PC-9 (cell line): ENCODE measurements at places on chromosomes 7 and 10.

DNA sequence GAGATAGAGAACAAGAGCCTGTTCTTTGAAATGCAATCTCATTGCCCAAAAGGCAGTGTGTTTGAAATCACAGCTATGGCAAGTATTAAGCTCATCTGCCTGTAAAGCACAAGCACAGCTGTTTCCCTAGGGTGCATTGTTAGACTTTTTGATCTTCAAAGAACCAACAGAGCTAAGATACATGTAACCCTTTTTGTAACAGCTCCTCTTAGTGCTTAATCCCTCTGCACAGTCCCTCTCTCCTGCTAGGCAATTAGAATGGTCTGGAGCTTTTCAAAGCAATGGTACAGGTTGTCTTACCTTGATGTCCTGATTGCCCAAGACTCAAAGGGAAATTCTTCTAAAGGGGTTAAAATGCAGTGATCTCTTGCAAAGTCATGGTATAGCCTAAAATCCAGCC, 249.6 kb upstream of the CHRM2 start:
- H3K27me3 ChIP-seq: no peaks in the 10 kb centered on the region
- no peaks in the 10 kb centered on the region for H3K4me1 ChIP-seq
- no peak overlapping the region for H3K4me3 ChIP-seq

DNA sequence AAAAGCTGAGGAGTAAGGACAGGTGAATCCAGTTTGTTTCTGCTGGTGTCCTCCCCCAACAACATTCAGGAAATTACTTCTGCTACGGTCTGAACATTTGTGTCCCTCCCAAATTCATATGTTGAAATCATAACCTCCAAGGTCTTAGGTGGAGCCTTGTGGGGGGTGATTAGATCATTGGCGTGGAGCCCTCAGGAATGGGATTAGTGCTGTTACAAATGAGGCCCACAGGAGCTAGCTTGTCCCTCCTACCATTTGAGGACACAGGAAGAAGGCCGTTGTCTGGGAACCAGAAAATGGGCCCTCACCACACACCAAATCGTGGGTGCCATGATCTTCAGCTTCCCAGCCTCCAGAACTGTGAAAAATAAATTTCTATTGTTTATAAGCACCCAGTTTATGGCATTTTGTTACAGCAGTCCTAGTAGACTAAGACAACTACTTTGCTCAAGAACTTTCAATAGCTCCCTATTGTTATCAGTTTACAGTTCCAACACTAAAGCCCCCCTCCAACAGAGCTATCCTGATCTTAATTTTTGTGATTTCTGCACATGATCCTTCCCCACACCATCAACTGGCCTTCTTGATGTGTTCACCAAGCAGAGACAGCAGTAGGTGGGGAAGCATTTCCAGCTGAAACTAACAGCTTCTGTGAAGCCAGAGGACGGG, 2.1 kb upstream of the LRMDA start:
- peaks cover 53% of the 10 kb centered on the region for H3K4me1 ChIP-seq
- no peak overlapping the region for H3K4me3 ChIP-seq
- no peaks in the 10 kb centered on the region for H3K36me3 ChIP-seq

- no peak overlapping the region for H3K27ac ChIP-seq
- DNase-seq: no peak
- no peaks in the 10 kb centered on the region for H3K36me3 ChIP-seq
- no peaks in the 10 kb centered on the region for H3K27me3 ChIP-seq
- no peaks in the 10 kb centered on the region for H3K4me1 ChIP-seq
Observed at GRCh38 chr10:60704471-60704870, 73.8 kb upstream of the CDK1 start.

DNA sequence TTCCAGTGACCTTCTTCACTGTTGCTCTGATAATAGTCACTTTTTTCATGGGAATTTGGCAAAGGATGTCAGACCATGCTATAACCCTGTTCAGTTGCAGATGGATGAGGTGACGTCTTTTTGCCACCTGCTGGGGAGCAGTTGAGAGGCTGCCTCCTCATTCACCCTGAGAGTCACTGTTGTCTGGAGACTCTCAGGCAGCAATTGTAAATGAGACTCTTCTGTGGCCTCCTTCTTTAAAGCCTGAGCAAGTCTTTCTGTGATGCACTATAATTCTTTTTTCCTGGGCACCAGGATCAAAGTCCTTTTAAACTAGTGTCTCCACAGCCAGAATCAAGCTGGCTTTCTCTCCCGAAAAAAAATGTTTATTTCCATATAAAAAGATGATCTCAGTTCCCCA, 345.1 kb downstream of the ARL4A start:
- H3K4me3 ChIP-seq: no peak overlapping the region
- no peak for DNase-seq
- H3K27ac ChIP-seq: no peak overlapping the region

DNA sequence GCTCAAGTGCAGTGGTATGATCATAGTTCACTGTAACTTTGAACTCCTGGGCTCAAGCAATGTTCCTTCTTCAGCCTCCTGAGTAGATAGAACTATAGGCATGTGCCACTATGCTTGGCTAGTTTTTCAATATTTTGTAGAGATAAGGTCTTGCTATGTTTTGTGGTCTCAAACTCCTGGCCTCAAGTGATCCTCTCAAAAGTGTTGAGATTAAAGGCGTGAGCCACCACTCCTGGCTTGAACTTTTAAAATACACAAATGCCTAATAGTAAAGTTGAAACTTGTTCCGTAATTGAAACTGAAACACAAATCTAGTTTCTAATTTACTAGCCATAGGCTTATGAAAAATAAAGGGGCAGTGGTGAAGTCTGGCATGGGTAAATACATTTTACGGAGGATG, 65.7 kb downstream of the AP3M1 start:
- peaks cover 16% of the 10 kb centered on the region for H3K4me1 ChIP-seq
- peaks cover 34% of the 10 kb centered on the region; the same call in 1 of the 2 replicates for H3K36me3 ChIP-seq
- no peak for DNase-seq
- no peak overlapping the region for H3K27ac ChIP-seq
- no peak overlapping the region for H3K4me3 ChIP-seq
- no peaks in the 10 kb centered on the region for H3K27me3 ChIP-seq

DNA sequence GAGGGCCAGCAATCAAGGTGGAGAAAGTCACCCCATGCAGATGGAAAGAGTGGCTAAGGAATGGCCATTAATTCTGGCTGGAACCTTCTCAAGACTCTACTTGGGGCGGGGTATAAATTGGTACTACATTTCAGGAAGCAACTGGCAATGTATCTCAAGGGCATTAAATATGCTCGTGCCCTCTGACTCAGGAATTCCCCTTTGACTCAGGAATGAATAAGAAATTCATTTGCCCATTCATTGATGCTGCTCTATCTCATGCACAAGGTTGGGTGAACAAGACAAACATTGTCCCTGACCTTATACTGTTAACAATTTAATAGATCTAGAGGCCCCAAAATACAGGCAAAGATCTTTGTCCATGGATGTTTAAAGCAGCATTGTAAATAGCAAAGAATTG, 188.1 kb downstream of the MYOF start:
- no peaks in the 10 kb centered on the region for H3K4me1 ChIP-seq
- H3K27ac ChIP-seq: no peak overlapping the region
- H3K36me3 ChIP-seq: no peaks in the 10 kb centered on the region
- DNase-seq: no peak

- H3K36me3 ChIP-seq: no peaks in the 10 kb centered on the region
- H3K4me3 ChIP-seq: no peak overlapping the region
- H3K4me1 ChIP-seq: 0 out of 2 replicates have a peak, but pooled peaks cover 7% of the 10 kb centered on the region
- H3K27me3 ChIP-seq: no peaks in the 10 kb centered on the region
- no peak overlapping the region for H3K27ac ChIP-seq
- no peak for DNase-seq
Observed at GRCh38 chr10:102234888-102235597, 6.3 kb downstream of the PITX3 start.
